Fibroblast of skin of left quadriceps (primary cell): ENCODE measurements at places on chromosomes 3 and 15.

DNA sequence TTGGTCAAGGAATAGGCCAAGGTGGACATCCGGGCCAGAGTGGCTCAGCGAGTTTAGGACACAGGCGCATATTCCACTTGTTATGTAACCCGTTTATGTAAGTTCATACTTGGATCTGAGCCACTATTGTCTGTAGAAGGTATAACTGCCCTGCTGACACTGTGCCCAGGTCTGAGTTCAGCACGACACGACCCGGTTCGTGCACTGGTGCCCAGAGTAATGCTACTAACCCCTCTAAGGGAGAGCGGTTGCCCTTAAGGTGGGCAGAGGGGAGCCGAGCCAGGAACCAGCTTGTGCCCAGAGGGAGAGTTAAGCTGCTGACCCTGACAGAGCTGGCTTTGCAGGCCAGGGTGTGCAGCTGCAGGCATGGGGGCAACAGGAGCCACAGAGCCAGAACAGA, 1.9 kb upstream of the ULK4 start:
- DNase-seq: no peak

- DNase-seq: no peak
These were observed 269.4 kb downstream of the CLSTN2 start for GRCh38 chr3:140204271-140204984.

DNA sequence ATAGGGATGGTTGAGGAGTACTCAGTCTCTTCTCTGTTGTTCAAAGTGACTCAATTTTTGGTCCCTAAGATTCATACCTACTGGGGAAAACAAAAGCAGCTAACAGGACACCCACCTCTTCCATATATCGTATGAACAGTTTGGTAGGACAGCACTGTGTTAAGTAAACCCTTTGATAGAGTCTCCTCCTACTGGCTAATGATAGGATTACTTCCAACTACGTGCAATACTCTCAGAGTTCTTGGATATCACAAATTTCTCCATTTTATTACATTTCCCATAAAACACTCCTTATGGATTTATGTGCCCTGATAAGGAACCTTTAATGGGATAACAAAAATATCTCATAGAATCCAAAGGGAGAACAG, 200.2 kb upstream of the GOLGA6L4 start:
- peak; percentile 4 for DNase-seq

- no peak for DNase-seq
These were observed 51.6 kb downstream of the SUCLG2 start for GRCh38 chr3:67602816-67603215.

DNA sequence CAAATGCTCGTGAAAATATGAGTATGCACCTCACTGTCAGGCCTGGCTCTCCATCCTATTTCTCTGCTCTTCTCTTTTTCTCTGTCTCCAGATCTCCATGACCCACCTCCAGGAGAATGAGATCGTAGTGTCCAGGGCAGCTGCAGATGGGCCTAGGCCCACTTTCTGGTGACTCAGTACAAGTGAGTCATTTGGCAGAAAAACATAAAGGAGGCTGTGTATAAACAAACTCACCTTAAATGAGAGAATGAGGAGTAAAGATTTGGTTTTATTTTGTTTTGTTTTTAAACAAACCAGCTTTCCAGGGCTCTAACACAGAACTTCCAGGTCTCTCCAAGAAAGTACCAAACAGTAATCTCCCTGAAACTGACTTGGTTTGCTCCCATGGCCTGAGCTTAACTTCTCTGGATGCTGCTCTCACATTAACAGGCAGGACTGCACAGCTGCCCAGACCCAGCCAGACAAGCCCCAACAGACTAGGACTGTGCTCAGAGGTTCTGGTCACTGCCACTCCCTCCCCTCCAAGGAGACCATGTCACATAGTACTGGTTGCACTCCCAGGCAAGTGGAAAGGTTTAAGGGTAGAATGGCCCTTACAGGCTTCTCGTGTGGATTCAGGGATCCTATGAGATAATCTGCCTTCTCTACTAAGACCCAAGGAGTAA, 1.5 kb upstream of the HEG1 start:
- DNase-seq: no peak

GRCh38 chr3:30473374-30474051, 132.9 kb upstream of the TGFBR2 start:
- DNase-seq: no peak

DNA sequence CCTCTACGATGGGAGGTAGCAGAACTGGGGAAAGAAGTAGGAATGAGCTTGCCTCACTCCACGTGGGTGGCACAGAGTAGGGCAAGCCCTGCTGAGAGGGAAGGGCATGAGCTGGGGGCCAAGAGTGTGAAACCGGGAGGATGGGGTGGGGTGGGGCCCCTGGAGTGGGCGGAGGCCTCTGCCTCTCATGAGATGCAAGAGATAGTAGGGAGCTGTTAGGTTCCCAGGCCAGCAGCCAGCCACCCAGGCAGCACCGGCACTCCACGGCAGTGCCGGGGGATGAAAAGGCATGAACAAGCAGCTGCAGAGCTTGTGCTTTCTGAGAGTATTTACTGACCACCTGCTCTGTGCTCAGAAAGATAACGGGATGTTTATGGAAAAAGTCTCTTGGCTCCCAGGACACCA, 24.4 kb upstream of the PLA2G4E start:
- DNase-seq: no peak

- DNase-seq: peak; percentile 100
These were observed at the start of gene ZBTB11 for GRCh38 chr3:101676765-101677435. ZBTB11 (minus strand) TSS chr3:101677132; CDS start chr3:101676914, 218 bp downstream.
